Prostate gland (tissue), 2 donors: ENCODE measurements at places on chromosomes 4 and X.

GRCh38 chr4:108874806-108875205, 112.0 kb upstream of the ETNPPL start:
- H3K27ac ChIP-seq = no peak overlapping the region
- H3K27me3 ChIP-seq = no peaks in the 10 kb centered on the region

DNA sequence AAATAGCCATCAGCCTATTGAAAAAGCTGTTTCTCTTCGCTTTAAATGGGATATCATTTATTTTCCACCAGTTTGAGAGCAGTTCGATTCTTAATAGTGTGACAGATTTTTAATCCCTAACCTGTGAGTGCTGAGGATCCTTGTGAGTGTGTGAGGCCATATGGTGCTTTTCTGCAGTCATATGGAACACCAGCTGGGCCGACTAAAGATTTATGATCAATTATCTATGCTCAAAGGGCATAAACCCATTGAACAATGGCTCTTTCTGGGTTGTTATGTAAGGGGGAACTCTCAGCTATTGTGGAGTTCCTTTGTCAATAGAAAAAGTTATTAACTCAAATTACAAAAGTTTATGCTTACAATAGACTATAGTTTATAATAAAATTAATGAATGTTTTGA, 1003.6 kb downstream of the FAT4 start:
- no peak overlapping the region for H3K27ac ChIP-seq
- H3K27me3 ChIP-seq = no peaks in the 10 kb centered on the region
- no peaks in the 10 kb centered on the region for H3K36me3 ChIP-seq
- no peaks in the 10 kb centered on the region for H3K4me1 ChIP-seq
- no peak for DNase-seq

GRCh38 chrX:20266810-20267606, at the start of gene RPS6KA3:
RPS6KA3 (minus strand) TSS chrX:20266909; CDS start chrX:20266632, 277 bp downstream.
- H3K36me3 ChIP-seq = no peaks in the 10 kb centered on the region
- peak within 1 kb of the TSS; percentile 58 for H3K4me3 ChIP-seq
- no peaks in the 10 kb centered on the region for H3K4me1 ChIP-seq
- H3K27ac ChIP-seq = peak within 1 kb of the TSS; percentile 88
- peak; percentile 92 for DNase-seq

GRCh38 chr4:19368800-19369199, 882.9 kb upstream of the SLIT2 start:
- H3K4me1 ChIP-seq = no peaks in the 10 kb centered on the region
- no peak overlapping the region for H3K27ac ChIP-seq
- no peak for DNase-seq
- H3K4me3 ChIP-seq = no peak overlapping the region
- H3K27me3 ChIP-seq = no peaks in the 10 kb centered on the region

DNA sequence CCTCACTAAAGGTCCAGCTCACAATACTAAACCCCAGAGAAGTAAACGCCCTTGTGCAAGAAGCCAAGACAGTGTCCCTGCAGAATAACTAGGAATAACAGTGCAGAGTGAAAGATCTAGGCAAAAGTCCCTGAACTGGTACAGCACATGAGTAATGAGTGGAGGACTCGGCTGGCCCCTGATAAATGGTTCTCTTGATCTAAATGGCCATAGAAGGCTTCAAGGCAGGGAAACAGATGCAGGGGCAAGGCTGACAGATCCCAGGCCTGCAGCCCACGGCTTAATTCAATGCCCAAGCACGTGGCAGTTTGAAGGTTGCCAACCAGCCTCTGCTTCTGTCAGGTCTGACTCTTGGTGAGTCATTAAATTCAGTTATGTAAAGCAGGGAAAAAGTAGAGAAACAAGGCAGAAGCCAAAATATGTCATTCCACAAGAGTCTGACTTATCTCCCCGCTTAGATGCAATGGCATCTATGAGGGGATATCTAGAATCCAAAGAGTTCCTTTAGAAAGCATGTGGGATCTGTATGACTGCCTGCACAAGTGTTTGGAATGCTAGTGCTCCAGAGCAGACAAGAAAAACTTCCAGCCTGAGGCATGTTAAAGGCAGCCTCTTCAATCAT, 121.3 kb downstream of the PRDM5 start:
- no peak overlapping the region for H3K4me3 ChIP-seq
- no peaks in the 10 kb centered on the region for H3K27me3 ChIP-seq
- H3K27ac ChIP-seq = no peak overlapping the region
- no peak for DNase-seq
- H3K36me3 ChIP-seq = no peaks in the 10 kb centered on the region

- no peaks in the 10 kb centered on the region for H3K27me3 ChIP-seq
- H3K36me3 ChIP-seq = no peaks in the 10 kb centered on the region
- H3K27ac ChIP-seq = no peak overlapping the region
Measured at GRCh38 chr4:181536196-181536746, 706.9 kb upstream of the TENM3 start.

DNA sequence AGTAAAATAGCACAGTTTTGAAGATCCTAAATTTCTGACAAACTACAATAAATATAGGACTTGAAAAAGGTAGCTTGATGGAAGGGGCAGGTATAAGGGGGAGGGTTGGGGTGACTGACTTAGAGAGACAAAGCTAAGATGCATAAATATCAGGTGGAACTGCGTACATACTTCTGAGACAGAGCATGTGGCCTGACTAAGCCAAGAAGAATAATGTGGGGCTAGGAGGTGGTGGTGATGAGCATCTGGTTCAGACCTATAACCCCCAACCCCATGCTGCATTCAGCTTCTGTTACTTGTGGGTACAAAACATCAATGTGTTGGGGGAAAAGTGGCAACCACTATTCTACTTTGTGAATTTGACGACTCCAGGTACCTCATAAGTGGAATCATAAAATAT, 19.8 kb downstream of the USP9X start:
- H3K27ac ChIP-seq = no peak overlapping the region
- H3K4me1 ChIP-seq = no peaks in the 10 kb centered on the region
- no peak overlapping the region for H3K4me3 ChIP-seq
- H3K27me3 ChIP-seq = no peaks in the 10 kb centered on the region
- H3K36me3 ChIP-seq = no peaks in the 10 kb centered on the region
